ENCODE measurements at places on chromosomes 5 and 9.

- peak; percentile 45 for ATAC-seq
Observed at GRCh38 chr9:4117835-4118610, 181.8 kb downstream of the GLIS3 start.

DNA sequence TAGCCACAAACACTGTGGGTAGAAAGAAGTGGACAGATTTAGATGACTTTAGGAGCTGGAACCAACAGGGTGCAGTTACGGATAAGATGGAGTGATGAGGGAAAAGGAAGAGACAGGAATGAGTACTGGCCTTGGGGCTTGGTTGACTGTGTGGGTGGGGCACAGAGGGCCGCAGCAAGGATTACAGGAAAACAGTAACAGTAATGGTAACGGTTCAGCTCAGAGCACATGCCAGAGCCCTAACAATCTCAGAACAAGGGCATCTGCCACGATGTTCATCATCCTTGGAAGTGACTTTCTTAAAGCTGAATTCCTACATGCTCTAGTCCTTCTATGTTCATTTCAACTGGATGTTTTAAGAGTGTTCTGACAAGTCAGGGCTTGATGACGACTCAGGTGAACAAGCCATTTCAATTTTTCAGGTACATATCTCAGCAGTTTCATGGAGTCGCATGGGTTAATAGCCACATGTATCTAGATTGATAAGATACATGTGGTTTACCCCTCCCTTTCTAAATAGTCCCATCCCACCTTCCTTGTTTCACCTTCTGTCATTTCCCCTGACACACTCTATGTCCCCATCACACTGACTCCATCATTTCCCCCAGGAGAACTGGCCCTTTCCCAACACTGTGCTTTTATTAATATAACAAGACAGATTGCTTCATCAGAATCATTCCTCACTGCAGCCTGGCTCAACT lies 65.0 kb downstream of the CEMIP2 start:
- ATAC-seq = no peak

GRCh38 chr5:53430618-53431252 lies 49.7 kb upstream of the FST start:
- no peak for ATAC-seq

- ATAC-seq = no peak
Observed at GRCh38 chr9:134176599-134176968, 12.2 kb upstream of the RNU6ATAC start.

GRCh38 chr5:10192309-10192708 lies 57.4 kb downstream of the ATPSCKMT start:
- no peak for ATAC-seq

- ATAC-seq = no peak
Observed at GRCh38 chr9:22055090-22055489, 46.0 kb upstream of the CDKN2B start.

DNA sequence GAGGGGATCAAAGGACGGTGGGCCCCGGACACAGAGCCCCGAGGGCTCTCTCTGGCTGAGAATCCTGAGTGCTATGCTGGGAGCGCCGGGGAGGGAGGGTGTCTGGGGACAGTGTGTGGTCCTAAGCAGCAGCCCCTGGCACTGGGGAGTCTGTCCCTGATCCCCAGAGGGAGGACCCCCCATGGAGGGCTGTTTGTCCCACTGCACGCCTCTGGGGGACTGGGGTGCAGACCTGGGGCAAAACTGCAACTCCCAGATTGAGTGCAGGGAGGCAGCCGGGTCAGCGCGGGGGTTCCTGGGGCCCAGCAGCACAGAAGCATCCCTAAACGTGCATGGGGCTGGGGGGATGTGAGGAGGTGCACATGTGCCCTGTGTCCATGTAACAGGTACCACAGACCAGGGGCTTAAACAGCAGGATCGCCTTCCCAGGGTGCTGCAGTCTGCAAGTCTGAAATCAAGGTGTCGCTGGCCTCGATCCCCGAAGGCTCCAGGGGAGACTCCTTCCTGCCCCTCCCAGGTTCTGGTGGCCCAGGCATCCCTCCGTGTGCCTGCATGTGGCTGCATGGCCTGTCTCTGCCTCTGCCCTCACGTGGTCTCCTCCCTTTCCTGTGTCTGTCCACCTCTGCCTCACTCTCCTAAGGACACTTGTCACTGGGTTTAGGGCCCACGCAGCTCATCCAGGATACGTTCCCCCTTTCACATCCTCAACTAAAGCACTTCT lies 35.9 kb upstream of the IRX4 start:
- ATAC-seq = peak; percentile 7

DNA sequence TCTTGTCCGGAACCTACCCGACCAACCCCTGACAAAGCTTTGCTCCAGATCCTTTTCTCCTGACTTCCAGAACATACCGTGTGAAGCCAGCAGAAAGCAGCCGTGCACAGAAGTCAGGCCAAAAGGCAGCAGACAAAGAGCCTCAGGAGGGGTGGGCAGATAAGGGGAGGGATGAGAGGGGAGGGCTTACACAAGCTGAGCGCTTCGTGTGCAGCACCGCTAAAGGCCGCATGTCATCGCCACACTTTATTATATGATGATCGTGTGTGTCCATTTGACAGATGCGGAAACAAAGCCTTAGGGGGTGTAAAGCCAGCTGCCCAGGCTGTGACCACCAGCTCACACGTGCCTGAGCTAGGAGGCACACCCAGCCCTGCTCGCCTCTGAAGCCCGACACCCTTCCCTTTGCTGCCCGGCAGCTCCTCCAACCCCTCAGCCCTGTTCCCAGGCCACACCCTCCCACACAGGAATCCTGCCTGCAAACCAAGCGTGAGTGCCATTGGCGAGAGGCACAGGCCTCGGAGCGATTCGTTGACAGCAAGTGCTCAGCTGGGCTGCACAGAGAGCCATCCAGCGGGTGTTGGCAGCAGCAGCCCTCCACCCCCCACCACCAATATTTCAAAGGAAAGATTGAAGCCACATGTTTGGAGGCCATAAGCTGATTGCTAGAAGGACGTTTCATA lies 170.5 kb upstream of the SMIM23 start:
- ATAC-seq = no peak
